ENCODE measurements at places on chromosomes 16 and 17.

DNA sequence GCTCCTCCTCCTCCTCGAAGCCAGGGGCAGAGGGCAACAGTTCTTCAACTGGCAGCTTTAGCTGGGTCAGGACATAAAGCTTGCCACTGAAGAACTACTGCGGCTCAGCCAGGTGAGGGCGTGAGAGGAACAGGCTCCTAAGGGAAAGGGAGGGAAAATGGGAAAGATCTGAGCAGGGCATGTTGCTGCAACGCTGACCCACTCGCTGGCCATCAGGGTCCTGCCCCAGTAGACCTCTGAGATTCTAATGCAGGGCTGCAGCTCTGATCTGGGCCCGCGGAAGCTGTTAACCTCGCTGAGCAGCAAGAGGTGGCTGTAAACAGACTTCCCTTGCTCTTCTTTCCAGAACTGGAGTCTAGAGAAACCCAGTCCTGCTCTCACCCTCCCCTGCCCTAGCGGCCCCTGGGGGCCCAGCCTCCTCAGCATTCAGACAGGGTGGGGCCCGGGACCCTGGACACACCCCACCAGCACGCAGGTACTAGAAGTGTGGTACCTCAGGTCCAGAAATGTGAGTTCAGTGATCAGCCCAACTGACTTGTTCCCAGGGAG lies 3.8 kb upstream of the TLCD2 start:
- DNase-seq: no peak

GRCh38 chr17:32854832-32855389 lies 22.0 kb downstream of the MYO1D start:
- no peak for DNase-seq

GRCh38 chr16:49620158-49620868 lies 235.6 kb downstream of the ZNF423 start:
- DNase-seq: no peak

DNA sequence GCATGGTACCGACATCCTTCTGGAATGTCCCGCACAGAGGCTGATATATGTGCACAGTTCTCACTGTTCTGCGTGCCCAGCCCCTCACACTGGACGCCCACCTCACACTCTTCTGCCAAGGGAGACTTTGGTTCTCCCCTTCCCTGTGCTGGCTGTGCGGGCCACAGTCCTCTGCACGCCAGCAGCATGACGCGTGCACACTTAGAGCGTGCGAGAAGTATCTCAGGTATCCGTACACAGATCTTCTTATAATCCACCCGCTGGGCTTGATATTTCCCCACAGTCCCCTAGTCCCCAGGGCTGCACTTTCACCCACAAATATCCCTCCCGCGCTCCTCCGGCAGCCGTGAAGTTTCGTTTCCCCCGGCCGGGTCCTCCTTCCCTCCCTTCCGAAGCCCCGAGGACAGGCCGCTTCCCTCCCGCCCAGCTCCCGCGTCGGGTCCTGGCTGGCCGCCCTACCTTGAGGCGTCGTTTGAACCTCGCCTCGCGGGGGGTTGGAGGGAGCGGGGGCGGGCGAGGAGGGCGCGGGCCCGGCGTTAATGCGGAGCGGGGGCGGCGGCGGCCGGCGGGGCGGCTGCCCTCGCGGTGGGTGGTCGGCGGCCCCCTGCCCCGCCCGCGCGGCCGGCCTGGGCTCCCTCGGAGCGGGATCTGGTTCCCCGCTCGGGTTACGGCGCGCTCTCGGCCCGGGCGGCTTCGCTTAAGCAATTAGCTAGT lies 5.0 kb upstream of the FOXF1 start:
- no peak for DNase-seq

DNA sequence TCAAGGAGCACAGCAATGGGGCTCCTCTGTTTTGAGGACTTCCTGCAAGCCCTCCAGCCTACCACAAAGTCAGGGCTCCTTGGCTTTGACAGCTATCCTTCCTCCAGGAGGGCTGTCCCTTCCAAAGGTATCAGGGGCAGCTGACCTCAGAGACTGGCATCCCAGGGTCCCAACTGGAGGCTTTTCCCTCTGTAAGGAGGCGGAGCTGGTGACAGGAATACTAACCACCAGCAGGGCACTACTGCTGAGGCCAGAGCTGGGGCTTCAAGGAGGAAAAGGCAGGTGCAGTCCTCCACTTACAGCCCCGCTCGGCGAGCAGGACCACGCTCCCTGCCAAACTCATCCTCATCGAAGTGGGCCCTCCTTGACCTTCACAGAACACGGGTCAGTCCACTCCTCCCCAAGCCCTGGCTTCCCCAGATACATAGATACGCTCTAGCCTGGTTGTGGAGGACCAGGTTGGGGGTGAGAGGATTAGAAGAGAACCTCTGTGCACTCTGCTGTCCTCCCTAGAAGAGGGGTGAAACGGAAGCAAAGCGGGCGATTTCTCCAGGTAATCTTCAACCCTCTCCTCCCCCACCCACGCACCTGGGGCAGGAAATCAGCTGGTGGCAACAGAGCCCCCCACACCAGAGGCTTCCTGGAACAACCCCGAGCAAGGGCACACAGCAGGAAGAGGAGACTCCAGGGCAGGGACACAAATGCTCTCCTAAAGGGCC lies 20.5 kb downstream of the ST3GAL2 start:
- DNase-seq: no peak

- no peak for DNase-seq
These were observed 8.1 kb downstream of the CORO7 start for GRCh38 chr16:4408323-4408690.

DNA sequence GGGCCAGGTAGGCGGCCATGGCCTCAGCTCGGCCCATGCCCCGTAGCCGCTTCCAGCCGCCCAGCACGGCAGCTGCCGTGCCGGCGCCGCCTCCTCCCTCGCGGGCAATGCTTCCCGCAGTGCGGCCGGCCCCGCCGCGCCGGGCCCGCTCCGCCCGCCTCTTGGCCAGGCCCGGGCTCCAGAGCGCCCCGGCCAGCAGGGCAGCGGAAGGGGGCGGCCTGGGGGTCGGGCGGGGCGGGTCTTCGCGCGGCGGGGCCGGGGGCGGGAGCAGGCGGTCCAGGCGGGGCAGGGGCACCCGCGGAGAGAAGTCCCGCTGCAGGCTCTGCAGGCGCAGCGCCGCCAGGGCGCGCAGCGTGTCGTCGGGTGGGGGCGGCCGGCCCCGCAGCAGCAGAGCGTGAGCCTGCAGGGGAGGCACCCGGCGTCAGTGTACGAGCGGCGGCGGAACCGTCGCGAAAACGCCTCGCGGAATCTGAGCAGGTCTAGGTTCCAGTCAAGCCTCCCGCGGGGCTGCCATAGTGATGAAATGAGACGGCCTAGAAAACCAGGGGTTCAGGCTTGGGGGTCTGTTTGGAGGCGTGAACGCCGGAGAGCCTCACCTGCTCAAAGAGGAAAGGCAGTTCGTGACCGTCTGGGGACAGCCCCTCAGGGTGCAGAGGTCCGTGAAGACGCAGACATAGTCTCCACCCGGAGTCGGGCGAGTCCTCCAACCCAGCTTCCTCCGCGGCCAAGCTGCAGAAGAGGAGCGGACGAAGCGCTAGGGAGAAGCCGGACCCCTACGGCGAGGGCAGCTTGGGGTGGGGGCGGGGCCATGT lies 6.6 kb downstream of the PLEKHH3 start:
- DNase-seq: no peak

- DNase-seq: no peak
These were observed 81.2 kb upstream of the CACNG3 start for GRCh38 chr16:24174957-24175356.

- DNase-seq: no peak
These were observed 23.1 kb downstream of the LITAFD start for GRCh38 chr16:8905168-8905762.

DNA sequence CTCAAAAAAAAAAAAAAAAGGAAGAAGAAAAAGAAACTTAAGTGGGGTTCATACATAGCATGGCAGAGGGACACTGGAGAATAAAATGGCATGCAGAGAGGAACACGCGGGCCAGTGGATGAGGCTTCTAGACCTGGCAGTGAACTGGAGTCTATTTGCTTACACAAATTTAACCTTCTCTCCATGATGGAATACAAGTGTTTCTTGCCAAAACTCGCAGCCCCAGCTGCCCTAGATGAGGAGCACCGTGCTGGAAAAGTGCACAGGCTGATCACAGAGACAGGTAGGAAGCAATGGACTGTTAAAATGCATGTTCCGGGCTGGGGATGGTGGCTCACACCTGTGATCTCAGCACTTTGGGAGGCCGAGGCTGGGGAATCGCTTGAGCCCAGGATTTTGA lies 9.3 kb downstream of the SSTR2 start:
- DNase-seq: no peak

- no peak for DNase-seq
These were observed 9.5 kb upstream of the ZFP90 start for GRCh38 chr16:68529608-68529930.

GRCh38 chr17:30117675-30118081 lies 1.1 kb downstream of the NSRP1 start:
- no peak for DNase-seq

DNA sequence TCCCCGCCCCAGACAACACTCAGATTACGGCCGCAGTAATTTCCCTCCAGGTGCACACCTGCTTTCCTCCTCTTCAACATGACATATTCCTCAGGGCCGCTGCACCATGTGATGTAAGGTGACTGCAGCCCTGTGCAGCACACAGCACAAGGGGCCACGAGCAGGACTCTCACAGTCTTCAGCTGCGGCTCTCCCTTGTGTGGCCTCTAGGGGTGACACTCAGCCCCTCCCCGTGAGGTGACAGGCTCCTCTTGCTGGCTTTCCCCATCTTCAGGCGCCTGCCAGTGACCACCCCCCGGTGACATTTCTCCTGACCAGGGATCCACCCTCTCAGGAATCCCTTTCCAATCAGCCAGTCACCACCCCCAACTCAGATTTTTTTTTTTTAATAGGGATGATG lies 31.3 kb upstream of the ABCC3 start:
- DNase-seq: no peak

DNA sequence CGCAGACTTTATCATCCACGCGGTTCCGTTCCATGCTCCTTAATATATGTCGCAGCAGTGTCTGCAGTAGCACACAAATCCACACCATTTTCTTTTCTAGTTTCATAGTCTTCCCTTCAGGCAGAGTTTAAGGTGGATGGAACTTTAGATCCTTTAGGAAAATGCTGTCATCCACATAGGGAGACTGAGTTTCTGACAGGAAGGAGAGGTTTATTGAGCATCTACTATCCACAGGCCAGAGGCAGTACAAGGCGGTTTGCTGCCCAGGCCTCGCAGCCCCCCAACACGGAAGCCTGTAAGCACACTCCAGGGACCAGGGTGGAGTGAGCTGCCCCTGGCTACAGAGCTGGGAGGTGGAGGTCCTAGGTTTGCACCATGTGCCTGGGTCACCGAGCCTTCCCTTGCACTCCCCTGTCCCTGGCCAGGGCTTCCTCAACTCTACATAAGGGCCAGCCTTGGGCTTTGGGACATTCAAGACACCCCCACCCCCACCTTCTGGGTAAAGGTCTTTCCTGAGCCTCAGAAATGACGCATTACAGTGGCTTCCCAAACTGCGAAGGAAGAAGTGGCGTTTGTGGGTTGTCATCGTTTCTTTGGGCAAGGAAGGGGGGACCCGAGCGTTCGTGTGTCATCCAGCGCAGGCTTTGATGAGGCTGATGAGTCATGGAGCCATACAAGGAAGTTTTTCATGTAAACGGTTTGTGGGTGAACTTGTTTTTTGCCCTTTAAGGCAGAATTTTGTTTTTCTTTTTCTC lies 146.5 kb upstream of the PLCG2 start:
- peak; percentile 39 for DNase-seq

- no peak for DNase-seq
These were observed 537.7 kb upstream of the HSBP1 start for GRCh38 chr16:83270061-83270460.

- no peak for DNase-seq
These were observed 41.1 kb upstream of the CDH13 start for GRCh38 chr16:82585675-82586074.

- DNase-seq: no peak
These were observed 86.3 kb upstream of the CACNG5 start for GRCh38 chr17:66748578-66748977.

DNA sequence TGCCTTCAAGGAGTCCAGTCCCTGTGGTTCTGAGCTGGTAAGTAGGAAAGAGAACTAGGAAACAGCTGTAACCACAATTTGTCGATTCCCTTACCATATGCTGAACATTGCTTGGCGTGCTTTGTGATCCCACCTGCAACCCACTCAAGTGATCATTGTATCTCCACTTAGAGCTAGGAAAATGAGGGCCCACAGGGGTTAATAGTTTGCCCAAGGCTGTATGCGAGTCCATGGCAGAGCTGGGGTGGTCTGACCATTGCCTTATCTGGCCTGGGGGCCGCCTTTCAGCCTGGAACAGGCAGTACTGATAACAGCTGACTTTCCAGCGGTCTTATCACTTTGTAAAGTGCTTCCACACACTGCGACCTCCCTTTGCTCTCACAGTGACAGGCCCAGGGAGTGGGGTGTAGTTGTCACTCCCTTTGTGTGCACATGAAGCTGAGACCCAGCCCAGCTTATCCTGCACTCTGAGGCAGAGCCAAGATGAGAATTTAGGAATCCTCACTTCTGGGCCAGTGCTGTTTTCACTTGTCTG lies 9.8 kb downstream of the MYL4 start:
- no peak for DNase-seq

DNA sequence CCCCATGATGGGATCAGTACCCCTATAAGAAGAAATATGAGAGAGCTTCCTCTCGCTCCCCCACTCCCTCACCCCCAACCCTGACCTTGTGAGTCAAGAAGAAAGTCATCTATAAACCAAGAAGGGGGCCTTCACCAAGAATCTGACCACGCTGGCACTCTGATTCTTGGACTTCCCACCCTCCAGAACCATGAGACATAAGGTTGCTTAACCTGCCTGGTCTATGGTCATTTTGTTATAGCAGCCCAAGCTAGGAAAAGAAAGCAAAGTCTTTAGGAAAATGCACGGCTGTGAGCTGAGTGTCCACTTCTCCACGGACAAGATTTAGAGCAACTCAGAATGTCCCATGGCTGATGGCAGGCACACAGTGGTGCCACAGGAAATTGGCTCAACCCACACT lies 333.5 kb downstream of the SOX9 start:
- DNase-seq: no peak

DNA sequence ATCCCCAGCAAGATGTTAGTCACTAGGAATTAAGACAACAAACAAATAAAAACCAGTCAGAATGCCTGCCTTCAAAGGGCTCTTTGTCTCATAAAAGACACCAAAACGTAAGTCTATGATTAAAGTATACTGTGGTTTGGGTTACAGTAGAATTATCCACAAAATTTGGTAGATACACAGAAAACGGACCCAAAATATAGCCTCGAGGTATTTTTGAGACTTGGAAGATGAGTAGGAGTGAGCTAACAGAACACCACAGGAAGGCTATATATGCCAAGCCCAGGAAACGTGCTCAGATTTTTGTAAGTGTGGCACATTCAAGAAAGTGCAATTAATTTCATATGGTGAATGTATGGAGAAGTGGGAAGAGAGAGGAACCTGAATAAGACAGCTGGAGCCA lies 831.4 kb downstream of the CDH11 start:
- no peak for DNase-seq

- DNase-seq: no peak
These were observed 1.2 kb downstream of the LAT start for GRCh38 chr16:28986046-28986445.

- no peak for DNase-seq
These were observed 12.5 kb downstream of the CCDC92B start for GRCh38 chr17:2736956-2737355.
